ENCODE measurements at places on chromosomes 16 and 17.

DNA sequence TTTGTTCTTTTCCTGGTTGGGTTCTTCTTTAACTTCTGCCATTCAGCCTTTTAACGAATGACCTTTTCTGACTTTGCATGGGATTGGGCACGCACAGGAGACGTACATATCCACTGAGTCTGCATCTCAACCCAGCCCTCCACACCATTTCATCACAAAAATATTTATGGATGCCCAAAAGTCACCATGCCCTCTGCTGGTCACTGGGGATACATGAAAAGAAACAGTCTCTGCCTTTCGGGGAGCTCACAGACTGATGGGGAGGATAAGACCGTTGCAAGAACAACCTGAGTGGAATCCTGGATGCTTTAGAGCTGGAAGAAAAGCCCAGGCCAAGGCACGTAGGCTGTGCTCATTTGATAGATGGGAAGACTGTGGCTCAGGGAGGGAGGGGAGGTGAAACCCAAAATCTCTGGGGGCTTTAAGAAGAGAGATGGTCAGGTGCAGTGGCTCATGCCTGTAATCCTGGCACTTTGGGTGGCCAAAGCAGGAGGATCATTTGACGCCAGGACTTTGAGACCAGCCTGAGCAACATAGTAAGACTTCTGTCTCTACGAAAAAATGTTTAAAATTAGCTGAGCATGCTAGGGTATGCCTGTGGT lies 7.9 kb upstream of the MT2A start:
- DNase-seq = no peak

- DNase-seq = no peak
Measured at GRCh38 chr16:73179705-73180331, 131.9 kb upstream of the ZFHX3 start.

GRCh38 chr17:43439041-43439440 lies 40.2 kb downstream of the ARL4D start:
- no peak for DNase-seq

DNA sequence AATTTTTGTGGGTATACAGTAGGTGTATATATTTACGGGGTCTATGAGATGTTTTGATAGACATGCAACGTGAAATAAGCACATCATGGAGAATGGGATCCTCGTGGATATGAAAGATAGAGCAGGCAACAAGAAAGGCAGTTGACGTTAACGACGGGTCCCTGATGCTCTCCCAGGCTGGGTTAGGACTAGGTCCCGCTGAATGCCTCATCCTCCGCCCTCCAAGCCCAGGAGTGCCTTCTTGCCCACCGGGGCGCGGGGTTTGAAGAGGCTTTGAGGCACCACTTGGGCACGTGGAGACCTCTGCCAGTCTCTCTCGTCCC lies 9.5 kb upstream of the ZFP90 start:
- DNase-seq = no peak

DNA sequence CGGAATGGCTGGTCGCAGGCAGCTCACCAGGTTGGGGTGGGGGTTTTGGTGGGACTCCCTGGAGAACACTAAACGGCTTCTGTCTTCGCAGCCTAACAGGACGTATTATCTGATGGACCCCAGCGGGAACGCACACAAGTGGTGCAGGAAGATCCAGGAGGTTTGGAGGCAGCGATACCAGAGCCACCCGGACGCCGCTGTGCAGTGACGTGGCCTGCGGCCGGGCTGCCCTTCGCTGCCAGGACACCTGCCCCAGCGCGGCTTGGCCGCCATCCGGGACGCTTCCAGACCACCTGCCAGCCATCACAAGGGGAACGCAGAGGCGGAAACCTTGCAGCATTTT lies 59.7 kb downstream of the PDPK1 start:
- no peak for DNase-seq

- no peak for DNase-seq
Measured at GRCh38 chr16:22141767-22142166, 20.5 kb upstream of the SDR42E2 start.

GRCh38 chr16:73506568-73507056 lies 458.7 kb upstream of the ZFHX3 start:
- no peak for DNase-seq

DNA sequence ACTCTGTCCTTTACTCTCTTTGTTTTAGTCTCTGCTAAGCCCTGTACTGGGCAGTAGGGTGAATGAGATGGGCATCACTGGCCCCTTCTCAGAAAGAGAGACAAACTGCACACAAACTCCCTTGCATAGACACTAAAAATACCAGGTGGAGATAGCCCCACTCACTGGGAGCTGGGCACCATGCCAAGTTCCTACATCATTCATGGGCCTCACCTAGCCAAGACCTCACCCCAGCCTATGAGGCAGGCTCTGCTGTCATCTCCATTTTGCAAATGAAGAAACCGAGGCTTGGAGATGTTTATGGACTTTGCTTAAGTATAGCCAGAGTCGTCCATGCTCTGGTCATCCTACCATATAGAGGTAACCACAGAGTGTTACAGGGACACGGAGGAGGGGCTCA lies 499.8 kb upstream of the CDH11 start:
- DNase-seq = no peak

DNA sequence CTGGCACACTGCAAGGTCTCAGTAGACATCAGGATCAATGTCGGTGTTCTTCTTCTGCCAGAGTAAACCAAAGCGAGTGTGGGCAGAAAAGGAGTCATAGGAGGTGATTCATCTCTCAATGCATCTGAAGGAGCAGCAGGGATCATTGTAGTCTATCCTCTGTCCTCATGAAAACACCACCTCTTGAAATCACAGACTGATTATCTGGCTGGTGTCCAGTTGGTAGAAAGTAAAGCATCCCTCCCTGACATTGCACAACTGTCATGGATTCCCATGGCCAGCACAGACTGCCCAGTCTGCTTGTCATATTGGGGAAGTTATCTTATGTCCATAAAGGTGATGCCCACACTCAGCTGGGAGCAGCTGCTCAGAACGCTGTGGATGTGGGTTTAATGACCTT lies 74.1 kb downstream of the ABCC12 start:
- DNase-seq = no peak

DNA sequence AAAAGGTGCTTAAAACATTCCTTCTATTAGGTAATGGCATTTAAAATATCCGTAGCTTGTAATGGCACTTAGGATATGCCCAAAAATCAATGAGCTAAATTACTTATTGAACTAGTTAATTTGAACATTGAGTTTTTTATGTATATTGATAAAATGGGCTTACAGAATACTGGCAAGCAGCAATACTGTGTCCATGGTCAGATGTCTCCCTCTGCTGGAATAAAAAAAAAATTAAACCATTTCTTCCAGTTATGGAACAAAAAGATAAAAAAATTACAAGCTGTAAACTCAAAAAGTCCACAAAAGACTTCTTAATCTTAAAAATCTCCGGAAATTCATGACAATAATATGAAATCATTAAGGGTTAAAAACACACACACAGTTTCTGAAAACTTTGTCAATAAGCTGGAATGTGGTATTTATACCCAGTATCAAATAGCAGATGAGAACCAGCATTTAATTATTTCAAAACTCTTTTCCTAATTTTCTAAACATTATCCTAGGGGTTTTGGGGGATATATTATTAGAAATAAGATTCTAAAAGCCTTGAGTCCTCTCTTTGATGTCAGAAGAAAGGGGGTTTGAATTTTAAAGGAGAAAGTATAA lies 21.5 kb upstream of the PSMD7 start:
- no peak for DNase-seq

DNA sequence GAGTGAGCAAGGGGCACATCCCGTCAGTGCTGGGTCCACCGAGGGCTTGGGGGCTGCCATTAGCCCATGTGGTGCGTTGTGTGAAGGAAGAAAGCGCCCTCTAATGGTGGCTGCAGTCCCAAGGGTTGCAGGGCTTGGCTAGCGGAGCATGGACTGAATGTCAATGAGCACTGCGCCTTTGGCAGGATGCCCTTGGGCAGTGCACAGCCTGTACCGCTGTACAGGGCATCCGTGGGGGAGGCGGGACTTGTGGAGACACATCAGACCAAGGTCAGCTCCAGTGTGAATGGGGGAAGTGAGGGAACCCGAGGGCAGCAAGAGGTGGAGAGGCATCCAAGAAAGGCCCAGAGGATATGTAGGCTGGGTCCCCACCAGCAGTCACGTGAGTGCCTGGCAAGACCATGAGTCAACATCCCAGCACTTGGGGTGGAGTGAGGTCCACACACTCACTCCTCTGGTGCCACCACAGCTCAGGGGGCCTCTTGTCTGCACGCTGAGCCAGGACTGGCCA lies 75.5 kb upstream of the MED9 start:
- DNase-seq = no peak

GRCh38 chr16:77548766-77549165 lies 113.9 kb upstream of the ADAMTS18 start:
- DNase-seq = no peak

- DNase-seq = no peak
Measured at GRCh38 chr17:29722411-29723198, 99.9 kb upstream of the CORO6 start.

- DNase-seq = no peak
Measured at GRCh38 chr16:10765772-10766171, 22.1 kb downstream of the NUBP1 start.

- no peak for DNase-seq
Measured at GRCh38 chr17:61128661-61129115, 271.0 kb upstream of the TBX2 start.

DNA sequence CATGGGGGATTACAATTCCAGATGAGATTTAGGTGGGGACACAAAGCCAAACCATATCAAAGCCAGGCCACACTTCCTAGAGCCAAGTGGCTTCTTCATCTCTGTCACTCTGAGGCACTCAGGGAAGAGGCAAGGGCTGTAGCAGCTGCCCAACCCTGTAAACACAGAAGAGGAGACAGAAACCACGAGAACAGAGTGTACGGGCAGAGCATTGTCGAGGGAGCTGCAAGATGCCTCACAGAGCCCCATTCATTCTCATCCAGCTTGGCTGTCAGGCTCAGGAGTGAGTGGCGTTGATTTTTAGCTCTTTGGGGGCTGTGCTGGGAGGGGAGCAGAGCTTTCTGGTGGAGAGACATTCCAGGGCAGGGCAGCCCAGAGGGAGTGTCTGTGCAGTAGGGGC lies 117.2 kb upstream of the SALL1 start:
- no peak for DNase-seq

Data from activated CD8-positive, alpha-beta memory T cell treated with anti-CD3 and anti-CD28 coated beads for 4 hours (primary cell).